ENCODE measurements at places on chromosomes 4 and X.

GRCh38 chr4:156596706-156597329 is 374.8 kb downstream of the PDGFC start:
- no peak for DNase-seq

- no peak for DNase-seq
Measured at GRCh38 chrX:71912156-71912555, 1.5 kb downstream of the NHSL2 start.

- DNase-seq, result no peak
Measured at GRCh38 chr4:2698951-2699505, 57.1 kb downstream of the TNIP2 start.

GRCh38 chrX:118773782-118774181 is 46.4 kb downstream of the IL13RA1 start:
- DNase-seq, result no peak

GRCh38 chr4:80134936-80135701 is 62.1 kb upstream of the ANTXR2 start:
- DNase-seq, result peak; percentile 17

GRCh38 chr4:52752936-52753335 is 1.7 kb upstream of the ERVMER34-1 start:
- DNase-seq, result peak; percentile 33
